Glutamatergic neuron (in vitro differentiated cells): ENCODE measurements at places on chromosomes 4 and X. TPM values are rescaled to one million over a fixed set of nuclear protein-coding genes. Genes with fewer than 3 reads are reported as not detected.

- peaks cover 4% of the 10 kb centered on the region for H3K4me1 ChIP-seq
- H3K27ac ChIP-seq, result no peak overlapping the region
- DNase-seq, result no peak
- no peaks in the 10 kb centered on the region for H3K36me3 ChIP-seq
These were observed 50.8 kb upstream of the TXK start for GRCh38 chr4:48184882-48185281.

DNA sequence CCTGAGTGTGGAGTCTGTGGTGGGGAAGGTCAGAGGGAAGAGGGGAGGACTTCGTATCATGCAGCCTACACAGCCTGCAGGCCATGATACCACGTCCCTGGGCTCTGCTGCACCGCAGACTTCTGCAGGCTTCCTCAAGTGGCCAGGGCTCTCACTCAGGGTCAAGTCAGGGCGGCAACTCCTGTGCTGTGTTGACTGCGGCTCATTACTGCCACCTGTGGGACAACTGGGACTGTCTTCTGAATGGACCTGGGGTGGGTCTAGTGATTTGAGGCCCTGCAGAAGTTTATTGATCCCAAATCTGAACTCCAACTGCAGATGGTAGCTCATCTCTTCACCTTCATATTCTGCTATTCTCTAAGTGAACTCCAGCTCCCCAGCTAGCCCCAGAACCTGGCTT is 167.1 kb downstream of the NSUN7 start:
- DNase-seq, result peak; percentile 28
- H3K36me3 ChIP-seq, result peaks cover 4% of the 10 kb centered on the region
- peaks cover 2% of the 10 kb centered on the region for H3K27me3 ChIP-seq
- H3K4me3 ChIP-seq, result no peak overlapping the region
- no peak overlapping the region for H3K27ac ChIP-seq
- H3K4me1 ChIP-seq, result no peaks in the 10 kb centered on the region

Gene FGB
- total RNA-seq, result not detected

Gene UGT2A1
- not detected for total RNA-seq
